ENCODE measurements at places on chromosomes 3 and 15.

DNA sequence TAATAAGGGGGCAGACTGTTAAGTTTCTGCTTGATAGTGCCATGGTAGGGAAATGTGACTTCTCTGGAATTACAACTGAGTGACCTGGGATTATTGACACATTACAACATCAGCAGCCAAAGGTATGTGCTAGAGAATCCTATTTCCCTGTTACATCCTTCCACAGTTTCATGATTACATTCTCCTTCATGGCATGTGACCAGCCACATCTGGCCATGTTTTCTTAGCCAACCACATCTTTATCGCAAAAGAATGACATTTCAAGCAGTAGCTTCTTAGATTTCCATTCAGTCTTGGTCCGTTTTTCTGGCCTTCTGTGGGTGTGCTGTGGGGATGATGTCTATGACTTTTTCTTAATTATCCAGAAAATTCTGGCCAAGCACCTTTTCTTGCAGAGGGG lies 45.4 kb upstream of the CTDSPL start:
- no peak for DNase-seq

GRCh38 chr3:130517602-130518001 lies 625 bp downstream of the COL6A6 start:
- DNase-seq: no peak

DNA sequence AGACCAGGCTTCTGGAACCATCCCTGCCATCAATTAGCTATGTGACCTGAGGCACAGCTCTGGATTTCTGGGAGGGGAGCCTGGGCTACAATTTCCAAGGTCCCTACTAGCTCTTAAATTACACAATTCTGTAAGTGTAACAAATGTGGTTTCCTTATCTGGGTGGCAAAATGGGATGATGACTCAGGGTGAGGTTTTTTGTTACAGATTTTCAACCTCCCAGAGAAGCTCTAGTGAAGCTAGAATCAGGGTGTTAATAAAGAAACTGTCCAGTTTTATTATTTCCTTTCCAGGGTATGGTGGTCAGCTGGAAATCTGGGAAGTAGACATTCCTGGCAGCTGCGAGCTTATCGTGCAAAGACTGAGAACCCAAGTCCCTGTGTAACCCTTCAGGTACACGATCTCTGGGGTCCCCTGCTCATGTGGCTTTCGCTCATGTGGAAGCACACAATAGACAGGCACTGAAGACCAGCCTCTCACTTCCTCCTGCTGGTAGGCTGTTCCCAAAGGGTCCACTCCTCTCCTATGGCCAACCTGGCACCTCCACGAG lies 7.3 kb downstream of the RAB27A start:
- DNase-seq: no peak

DNA sequence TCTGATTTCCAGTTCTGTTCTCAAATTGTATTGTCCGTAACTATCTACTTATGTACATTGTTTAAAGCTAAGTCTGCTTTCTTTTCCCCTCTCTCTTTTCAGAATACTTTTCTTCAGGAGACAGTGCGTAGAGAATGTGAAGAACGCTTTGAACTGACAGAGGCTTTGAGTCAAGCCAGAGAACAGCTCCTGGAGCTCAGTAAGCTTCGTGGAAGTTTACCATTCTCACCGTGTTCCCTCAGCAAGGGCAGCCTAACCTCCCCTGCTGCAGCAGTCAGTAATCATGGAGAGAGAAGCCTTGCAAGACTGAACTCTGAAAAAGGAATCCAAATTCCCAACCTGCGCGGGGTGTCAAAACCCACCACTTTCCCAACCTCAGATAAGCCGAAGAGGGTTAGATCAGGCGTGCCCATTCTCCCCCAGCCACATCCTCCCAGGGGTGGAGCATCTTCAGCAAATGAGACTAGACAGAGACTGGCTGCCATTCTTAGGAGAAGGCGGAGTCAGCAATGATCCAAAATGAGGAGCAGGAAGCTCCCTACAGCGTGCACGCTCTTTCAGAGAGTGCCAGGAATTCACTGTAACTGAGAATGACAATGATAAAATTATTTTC lies 114.6 kb downstream of the CCNL1 start:
- DNase-seq: no peak

DNA sequence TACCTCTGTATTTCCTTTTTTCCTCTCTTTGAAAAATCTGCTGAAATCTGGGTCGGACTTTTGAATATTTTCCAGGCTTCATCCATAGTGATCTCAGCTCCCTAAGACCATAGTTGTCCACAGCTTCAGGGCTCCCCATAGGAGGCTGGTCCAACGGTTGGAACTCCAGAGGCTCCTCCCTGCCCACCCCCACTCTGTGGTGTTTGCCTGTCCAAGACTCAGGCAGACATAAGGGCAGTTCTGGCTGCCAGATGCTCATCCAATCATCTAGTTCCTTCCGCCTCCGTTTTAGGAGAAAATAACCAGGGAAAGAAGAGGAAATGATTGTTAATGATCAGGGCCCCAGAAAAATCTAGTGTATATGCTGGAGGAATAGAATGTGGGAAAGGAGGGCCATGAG lies 27.9 kb upstream of the PRTG start:
- DNase-seq: no peak

GRCh38 chr3:36814066-36814717 lies 49.8 kb upstream of the DCLK3 start:
- DNase-seq: no peak

DNA sequence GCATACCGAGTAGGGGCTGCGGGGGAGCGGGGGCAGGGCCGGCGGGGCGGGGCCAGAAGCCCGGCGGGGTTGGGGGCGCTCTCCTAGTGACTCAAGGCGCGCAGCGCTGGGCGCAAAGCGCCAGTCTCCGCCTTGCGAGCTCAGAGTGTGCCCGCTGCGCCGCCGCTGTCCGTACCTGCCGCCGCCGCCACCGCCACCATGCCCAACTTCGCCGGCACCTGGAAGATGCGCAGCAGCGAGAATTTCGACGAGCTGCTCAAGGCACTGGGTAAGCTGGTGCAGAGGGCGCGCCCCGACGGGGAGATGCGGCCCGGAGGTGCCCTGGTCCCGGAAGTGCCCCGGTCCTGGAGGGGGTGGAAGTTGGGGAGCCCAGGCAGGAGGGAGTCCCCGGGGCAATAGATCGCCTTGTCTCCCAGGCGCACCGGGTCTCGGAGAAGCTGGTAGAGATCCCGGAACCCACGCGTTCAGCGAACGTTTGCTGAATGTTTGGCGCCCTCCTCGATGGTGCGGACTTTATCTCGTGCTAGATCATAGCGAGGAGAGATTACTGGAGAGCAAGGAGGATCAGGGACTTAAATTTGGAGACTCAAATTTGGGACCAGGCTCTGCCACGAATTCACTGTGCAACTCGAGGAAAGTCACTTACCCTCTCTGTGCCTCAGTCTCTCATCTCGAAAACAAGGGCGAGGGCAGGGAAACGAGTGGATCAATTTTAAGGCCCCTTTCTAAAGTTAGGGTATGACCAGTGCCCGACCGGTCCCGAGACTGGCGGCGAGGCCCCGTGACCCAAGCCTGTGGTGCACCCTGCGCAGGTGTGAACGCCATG lies at the start of gene CRABP1:
CRABP1 (plus strand) TSS at position 123 of the 826 bp plus-strand sequence; CDS start at position 199, 76 bp downstream.
- DNase-seq: no peak

DNA sequence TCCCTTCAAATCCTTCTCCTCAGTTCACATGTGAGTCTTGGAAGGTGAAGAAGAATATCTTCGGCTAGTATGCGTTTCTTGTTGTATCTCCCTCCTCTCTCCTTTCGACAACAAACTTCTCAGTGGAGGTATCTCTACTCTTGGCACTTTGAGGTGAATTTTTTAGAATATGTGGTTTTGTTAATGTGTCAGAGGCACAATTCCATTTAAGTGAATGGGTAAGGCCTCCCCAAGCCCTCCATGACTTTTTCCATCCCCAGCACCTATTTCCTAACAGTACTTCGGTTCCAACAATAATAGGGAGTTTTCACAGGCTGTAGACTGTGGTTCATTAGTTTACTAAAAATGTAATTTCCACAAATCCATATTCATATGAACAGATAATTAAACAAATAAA lies 74.2 kb downstream of the TM4SF4 start:
- no peak for DNase-seq

GRCh38 chr3:127056976-127057375 lies 74.1 kb downstream of the PLXNA1 start:
- no peak for DNase-seq

DNA sequence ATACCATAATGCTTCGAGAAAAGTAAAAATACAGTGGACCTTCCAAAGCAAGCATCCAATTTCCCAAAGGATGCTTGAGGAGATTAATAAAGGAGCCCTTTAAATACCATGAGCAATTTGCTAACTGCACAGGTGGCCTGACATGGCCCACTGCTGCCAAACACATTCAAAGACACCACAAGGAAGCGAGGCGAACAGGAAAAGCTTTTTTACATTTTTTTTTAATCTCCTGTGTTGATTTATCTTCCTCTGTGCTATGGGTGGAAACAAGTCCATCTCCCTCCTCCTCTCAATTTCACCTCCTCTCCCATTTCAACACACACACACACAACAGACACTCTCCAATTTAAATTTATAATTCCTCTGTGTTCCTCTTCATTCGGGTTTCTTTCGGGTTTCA lies 243.4 kb downstream of the IGSF11 start:
- no peak for DNase-seq

DNA sequence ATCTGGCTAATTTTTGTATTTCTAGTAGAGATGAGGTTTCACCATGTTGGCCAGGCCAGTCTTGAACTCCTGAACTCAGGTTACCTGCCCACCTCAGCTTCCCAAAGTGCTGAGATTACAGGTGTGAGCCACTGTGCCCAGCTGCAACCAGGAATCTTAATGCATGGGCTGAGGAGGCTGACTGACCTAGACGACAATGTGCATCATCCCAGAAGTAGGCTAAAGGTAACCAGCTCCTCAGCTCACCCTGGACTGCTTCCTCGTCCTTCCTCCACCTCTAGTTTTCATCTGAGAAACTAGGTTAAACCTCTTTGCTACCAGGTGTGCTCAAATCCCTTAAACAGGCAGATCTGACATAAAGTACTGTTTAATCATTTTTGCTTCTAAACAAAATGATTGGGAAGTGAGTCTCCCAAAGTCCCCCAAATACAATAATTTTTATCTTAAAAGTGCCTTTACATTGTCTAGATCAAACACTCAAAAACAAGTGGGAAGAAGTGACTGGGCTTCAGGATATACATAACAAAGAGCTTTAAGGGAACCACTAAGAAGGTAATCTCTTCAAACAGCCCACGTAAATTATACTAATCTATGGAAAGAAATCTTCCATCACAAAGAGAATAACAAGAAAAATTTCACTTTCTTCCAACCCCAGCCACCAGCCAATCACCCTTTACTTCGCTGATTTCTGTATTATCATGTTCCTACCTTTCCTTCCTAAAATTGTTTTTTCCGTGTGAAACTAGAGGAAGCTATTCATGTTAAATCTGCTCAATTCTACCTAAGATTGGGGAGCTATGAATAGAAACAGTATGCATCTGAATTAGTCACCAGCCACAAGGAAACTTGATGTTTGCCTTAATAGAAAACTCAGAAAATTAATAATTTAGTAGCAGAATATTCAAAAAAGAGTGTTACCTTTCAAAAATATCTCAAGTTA lies 34.7 kb downstream of the IGF2BP2 start:
- no peak for DNase-seq

DNA sequence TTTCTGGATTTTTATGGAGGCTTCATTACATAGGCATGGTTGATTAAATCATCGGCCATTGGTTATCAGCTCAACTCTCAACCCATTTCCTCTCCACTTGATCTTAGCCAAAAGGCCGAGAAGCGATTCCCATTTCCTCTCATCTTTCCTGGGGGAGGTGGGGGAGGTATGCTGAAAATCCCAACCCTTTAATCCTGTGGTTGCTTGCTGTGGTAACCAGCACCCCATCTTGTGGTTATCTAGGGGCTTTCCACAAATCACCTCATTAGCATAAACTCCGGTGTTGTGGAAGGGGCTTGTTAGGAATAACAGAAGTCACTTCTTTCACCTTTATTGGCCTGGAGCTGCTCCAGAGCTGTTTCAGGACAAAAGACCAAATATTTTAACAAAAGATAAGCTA lies 20.9 kb downstream of the PDE8A start:
- no peak for DNase-seq

- DNase-seq: no peak
These were observed 388.8 kb upstream of the PPP2R3A start for GRCh38 chr3:135576751-135577150.

DNA sequence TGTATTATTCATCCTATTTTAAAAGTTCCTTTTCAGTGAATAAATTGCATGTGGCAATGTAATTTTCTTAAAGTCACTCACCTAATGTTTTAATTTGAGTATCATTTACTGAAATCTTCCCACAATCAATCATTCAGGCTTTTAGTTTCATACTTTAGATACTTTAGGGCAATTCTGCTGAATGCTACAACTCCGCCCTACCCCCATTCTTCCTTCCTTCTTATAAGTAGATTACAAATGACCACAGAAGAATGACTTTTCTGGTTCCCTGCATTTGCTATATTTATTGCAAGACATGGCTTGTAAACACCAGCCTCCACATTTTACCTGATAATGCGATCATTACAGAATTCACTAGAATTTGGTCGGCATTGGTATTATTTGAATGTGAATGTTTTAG lies 1061.9 kb downstream of the FHIT start:
- DNase-seq: no peak

DNA sequence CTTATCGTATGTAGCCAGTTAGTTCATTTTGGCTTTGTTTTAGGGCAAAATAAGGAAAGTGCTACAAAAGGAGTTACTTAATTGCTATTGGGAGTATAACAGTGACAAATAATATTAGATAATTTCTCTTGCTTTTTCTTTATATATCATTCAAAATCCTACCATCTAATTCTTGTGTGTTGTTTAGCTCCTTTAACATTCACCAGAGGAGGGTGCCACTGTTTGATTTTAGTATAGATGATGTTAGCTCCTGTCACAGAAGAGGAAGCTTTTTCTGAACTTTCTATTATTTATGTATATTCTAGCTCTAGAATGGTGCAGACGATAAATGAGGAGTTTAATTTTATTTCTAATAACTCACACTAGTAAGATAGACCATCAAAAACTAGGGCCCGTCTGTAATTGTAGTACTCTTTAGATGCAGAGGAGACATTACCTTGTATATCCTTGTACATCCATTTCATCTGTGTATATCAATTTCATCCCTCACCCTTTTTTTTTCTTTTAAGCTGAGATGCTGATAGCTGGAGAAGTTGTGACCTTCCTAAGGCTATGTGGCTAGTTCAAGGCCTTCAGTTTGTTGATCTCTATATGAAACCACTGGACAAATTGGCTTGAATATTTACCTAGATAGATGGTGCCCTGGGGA lies 3.0 kb downstream of the PPM1L start:
- no peak for DNase-seq

GRCh38 chr3:17322106-17322793 lies 420.2 kb downstream of the TBC1D5 start:
- DNase-seq: no peak

GRCh38 chr3:177519588-177519987 lies 322.3 kb upstream of the TBL1XR1 start:
- no peak for DNase-seq

DNA sequence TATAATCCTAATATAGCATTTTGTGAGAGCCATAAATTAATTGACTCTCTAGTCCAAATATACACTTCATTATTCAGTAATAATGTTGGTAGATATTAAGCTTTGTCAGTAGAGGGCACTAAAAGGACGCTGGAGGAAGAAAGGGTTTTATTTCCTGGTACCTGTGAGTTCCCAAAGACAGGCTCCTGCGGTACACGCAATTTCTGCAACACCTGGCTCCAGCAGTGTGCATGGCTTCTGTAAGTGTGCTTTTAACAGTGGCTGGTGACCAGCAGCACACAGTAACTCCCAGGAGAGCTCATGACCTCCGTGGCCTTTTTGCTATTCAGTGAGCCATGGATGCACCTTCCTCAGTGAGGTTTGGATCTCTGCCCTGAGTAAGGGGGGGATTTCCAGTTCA lies 338.3 kb upstream of the ZNF385D start:
- no peak for DNase-seq

- DNase-seq: peak; percentile 81
These were observed 363.2 kb upstream of the NAALADL2 start for GRCh38 chr3:174495928-174496327.

Measured in brain pericyte (primary cell).